ENCODE measurements at places on chromosomes 6 and 20.

- peak; percentile 85 for DNase-seq
Measured at GRCh38 chr6:13355043-13355945, 27.0 kb upstream of the TBC1D7 start.

DNA sequence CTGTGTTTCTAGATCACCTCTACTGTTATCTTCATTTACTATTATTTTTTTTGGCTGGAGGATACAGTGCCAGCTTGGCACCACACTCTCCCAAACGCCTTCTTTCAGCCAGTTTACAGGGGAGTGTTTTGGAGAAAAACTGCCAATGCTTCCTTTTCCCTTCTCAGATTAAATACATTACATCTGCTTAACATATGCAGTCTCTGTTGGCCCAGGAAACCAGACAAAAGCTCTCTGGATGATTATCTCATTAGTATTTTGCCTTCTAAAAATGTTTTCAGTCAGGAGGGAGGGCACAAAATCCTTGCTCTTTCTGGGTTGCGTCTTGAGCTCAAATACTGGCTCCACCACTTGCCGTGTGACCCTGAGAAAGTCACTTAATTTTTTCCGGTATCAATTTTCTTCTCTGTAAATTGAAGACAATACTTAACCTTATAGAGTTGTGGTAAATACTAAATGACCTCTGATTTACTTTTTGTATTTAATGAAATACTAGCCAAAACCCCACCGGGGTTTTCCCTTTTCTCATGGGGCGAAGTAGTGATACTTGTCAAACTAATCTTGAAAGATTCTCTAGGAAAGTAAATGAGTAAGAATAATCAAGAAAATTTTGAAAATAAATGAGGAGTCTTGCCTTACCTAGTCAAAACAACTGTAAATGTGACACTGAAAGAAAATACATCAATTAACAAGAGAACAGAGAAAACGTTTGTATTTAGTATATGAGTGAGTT, 146.2 kb downstream of the MMS22L start:
- no peak for DNase-seq

DNA sequence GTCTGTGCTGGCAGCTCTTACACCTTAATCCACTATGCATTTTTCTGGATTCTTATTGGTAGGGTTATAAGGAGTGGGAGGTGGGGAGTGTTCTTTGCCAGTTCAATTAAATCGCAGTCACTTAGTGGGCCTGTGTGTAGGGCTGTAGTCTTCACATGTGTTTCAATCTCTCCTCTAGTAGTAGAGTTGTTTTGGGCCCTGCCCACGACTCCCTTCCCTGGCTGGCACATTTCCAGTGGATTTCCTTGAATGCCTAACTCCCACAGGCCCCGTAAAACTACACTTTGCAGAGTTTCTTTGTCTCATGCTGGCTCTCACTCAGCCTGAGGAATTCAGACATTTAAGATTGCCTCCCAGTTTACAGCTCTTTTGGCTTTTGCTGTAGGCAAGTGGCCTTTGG, 414.0 kb upstream of the OPRM1 start:
- no peak for DNase-seq

DNA sequence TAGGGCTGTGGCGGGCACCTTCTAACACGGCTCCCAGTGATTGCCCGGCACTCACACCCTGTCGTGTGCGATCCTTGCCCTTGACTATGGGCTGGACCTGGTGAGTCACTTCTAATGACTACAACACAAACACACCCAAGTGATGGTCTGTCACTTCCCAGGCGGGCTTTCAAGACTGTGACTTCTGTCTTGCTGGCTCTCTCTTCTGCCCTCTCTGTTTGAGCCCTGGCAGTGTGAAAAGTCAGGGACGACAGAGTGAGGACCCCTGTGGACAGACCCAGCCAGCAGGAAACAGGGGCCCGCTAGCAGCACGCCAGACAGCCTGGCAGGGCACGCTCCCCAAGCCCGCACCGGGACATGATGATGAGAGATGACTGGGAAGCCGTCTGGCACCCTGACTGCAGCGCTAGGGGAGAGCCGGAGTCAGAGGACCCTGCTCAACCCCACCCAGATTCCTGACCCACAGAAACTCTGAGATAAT, 43.0 kb downstream of the KIF16B start:
- no peak for DNase-seq

GRCh38 chr20:23358923-23359593, 2.9 kb upstream of the GZF1 start:
- DNase-seq, result no peak

- DNase-seq, result no peak
Measured at GRCh38 chr20:15496501-15497039, 1076.7 kb downstream of the KIF16B start.

GRCh38 chr6:1053586-1053985, 258.3 kb upstream of the FOXQ1 start:
- no peak for DNase-seq

- no peak for DNase-seq
Measured at GRCh38 chr6:113178349-113178748, 678.8 kb upstream of the MARCKS start.

GRCh38 chr6:75213732-75214131, 7.9 kb upstream of the COL12A1 start:
- DNase-seq, result no peak

- no peak for DNase-seq
Measured at GRCh38 chr6:17343215-17343614, 50.2 kb upstream of the CAP2 start.

DNA sequence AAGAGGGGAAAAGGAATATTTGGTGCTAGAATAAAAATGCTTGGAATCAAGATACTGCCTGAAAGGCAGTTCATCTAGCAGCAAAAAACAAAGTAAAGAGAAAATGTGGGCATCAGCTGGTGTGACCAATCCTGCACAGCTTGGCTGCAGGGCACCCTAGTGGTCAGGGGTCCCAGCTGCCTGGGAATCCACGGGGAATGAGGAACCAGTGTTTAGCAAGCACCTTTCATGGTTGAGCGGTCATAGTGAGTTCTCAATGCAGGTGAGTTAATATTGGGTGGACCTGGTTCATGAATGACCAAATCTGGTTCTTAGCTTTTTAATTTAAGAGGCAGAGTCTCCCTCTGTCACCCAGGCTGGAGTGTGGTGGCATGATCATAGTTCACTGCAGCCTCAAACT, 53.3 kb downstream of the CAP2 start:
- no peak for DNase-seq

GRCh38 chr6:119323931-119324330, 25.6 kb downstream of the MAN1A1 start:
- DNase-seq, result no peak

GRCh38 chr6:103277936-103278335, 1581.8 kb downstream of the HACE1 start:
- no peak for DNase-seq

GRCh38 chr20:58832457-58832856, 18.2 kb downstream of the GNAS-AS1 start:
- no peak for DNase-seq

- DNase-seq, result no peak
Measured at GRCh38 chr20:6034134-6034969, 19.5 kb downstream of the LRRN4 start.

DNA sequence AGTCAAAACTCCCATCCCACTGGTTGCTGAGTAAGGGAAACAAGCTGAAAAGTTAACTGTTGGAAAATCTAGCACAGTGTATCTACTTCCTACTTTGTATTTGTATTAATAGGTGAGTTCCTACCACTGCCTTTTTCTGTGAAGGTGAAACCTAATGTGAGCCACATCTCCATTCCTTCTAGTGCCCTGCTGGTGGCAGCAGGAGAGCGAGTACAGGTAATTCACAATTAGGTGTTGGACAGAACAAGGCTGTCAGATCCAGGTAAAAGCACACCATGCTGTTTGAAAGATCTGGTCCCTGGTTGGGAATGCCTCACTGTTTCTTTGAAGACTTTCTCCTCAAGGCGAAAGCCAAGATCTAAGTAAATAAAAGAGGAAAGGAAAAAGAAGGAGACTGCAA, 528.4 kb downstream of the PKHD1 start:
- no peak for DNase-seq

GRCh38 chr20:40654876-40655275, 34.2 kb downstream of the MAFB start:
- DNase-seq, result no peak

DNA sequence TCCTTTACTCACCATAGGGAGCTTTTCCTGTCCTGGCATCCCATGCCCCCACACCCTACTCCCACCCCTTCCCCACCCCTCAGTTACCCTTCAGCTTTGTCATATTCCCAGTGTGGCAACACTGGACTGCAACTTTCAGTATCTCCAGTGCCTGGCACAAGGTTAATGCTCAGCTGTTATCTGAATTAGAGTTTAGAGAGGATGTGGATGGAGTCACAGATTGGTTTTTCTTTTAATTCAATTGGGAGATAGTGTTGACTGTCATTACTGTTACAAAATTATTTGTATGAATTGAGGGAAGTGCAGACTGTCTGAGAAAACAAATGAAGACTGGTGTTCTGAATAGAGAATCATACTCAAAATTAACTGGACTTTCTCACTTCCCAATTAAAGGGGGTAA, 89.9 kb downstream of the TULP4 start:
- no peak for DNase-seq

DNA sequence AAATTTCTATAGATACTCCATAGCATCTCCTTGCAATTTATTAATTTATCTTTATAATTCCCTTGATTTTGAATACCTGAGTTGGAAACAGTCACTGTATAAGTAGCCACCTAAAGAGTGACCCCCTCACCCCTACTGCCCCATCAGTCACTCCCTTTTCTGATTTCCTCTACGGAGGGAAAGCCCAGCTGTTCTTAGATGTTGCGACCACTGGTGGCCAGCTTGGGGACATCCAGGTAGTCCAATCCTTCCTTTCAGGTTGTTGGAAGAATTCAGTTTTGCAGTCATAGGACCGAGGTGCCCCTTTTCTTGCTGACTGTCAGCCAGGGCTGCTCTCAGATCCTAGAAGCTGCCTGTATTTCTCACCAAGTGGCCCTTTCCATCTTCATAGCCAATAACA, 87.8 kb downstream of the BMP6 start:
- DNase-seq, result no peak

DNA sequence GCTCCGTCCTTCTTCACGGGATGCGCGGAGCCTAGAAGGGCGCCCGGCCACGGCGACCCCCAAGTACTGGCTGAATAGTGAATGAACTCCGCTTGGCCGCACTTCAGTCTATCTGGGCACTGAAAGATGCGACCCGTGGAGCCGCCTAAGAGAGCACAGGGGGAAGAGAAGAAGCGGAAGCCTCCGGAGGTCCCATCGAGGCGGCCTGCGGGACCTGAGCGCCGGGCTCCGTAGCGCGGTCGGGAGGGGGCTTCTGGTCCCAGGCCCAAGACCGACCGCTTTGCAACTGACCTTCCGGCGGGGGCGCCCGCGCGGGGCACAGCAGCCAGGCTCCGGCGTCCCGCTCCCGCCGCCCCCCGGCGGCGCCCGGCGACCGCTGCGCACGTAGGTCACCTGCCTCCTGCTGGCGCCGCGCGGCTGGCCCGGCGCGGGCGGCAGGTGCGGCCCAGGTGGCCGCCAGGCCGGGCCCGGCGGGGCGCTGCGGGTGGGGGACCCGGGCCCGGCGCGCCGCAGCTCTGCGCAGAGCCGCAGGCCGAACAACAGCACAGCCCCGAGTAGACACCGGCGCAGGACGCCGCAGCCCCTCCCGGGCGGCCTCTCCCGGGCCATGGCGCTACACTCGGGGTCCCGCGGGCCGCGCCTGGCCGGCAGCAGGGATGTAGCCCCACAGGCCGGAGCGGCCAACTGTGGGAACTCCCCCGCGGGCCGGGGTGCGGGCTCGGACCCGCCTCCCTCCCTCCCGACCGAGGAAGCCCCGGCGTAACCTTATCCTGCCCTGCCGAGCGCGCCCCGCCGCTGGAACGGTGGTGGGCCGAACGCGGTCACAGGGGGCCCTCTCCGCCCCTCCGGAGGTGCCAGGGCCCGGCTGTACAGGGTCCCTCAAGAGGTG, at the start of gene METTL24:
TSS of gene METTL24 (minus strand) at position 686 of the 889 bp plus-strand sequence. CDS start at position 609, 77 bp downstream.
- peak; percentile 55 for DNase-seq

GRCh38 chr6:152426276-152426675, 210.9 kb downstream of the SYNE1 start:
- no peak for DNase-seq

DNA sequence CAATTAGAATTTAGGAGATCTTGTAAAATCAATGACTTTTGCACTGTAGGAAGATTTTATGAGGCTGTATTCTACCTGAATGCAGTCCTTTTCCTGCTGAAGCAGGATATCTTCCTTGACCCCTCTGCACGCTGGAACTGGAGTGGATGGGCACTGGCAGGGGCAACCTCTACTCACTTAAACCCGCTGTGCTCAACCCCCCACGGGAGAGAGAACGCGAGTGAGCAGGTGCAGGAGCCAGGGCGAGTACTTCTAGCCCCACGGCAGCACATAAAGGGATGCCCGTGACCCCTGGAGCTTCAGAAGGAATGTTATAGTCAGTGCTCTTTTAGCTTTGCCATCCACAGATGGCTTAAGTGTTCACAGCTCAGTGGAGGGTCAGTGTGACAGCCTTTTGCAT, 1144.8 kb downstream of the EPHA7 start:
- no peak for DNase-seq

GRCh38 chr6:15948930-15949900, 179.7 kb upstream of the MYLIP start:
- DNase-seq, result no peak

DNA sequence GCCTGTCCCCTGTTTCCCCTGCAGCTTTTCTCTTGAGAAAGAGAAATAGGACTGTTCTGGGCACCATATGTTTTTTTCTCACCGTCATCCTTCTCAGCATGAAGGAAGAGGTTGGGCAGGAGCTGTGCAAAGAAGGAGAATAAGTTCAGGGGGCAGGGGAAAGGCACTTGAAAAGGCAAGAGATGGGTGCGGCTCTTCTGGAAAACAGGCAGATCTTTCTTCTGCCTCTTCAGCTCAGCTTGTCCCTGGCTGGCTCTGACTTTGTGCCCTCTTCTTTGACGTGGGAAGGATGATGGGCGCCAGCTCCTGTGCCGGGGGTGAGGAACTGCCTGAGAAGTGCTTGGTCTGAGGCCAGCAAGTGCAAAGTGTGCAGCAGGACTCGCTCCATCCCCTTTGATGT, 206.5 kb downstream of the DOK5 start:
- no peak for DNase-seq

- DNase-seq, result no peak
Measured at GRCh38 chr6:24324617-24325016, 33.2 kb downstream of the DCDC2 start.

DNA sequence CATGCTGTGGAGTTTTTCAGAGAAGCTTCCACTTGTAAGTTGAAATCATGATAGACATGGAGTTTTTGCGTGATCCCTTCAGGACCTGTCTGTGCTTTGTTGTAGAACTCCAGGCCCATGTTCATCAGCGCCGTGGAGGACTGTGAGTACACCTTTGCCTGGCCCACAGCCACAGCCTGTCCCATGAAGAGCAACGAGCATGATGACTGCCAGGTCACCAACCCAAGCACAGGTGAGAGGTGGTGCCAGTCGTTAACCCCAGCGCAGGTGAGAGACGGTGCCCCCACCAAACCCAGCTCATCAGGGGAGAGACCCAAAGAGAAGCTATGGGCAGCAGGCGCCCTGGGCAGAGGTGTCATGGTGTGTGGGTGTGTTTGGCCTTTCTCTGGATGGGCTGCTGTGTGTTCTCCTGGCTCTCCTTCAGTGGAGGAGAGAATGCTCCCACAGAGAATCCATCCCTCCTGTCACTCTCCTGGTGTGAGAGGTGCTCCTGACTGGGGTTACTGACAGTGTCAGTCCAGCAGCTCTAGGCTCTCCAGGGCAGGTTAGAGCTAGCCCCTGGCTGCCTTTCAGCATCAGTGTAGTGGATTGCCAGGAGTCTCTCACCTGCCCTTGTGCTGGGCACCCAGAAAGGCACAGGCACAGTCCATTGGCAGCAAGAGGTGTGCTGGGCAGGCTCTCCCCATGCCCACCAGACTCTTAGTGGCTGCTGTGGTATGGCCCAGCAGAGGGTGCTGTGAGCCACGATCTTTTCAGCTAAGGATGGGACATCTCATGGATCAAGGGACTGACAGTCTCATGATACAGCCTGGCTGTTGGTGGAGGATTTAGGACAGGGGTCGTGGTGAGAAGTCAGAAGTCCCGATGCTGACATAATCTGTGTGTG, 49.6 kb upstream of the SLC22A1 start:
- DNase-seq, result no peak
